ENCODE measurements at places on chromosomes 7 and 10.

GRCh38 chr7:137987968-137988367, 13.9 kb downstream of the CREB3L2 start:
- no peak for DNase-seq

DNA sequence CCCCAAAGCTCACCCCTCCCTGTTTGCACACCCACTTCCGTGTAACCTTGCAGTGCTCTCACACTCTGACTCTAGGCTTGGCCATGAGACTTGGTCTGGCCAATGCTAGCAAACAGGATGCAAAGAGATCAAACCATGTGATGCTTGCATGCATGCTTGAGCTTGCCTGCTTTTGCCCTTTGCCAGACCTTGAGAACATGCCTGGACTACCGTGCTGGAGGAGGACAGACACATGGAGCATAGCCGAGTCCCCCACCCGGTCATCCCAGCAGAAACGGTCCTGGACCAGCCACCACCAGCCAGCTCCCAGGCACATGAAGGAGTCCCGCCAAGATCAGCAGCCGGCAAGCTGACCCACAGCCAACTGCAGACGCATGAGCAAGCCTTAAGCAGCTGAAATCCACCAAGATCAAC, 23.4 kb downstream of the PYROXD2 start:
- DNase-seq, result no peak

DNA sequence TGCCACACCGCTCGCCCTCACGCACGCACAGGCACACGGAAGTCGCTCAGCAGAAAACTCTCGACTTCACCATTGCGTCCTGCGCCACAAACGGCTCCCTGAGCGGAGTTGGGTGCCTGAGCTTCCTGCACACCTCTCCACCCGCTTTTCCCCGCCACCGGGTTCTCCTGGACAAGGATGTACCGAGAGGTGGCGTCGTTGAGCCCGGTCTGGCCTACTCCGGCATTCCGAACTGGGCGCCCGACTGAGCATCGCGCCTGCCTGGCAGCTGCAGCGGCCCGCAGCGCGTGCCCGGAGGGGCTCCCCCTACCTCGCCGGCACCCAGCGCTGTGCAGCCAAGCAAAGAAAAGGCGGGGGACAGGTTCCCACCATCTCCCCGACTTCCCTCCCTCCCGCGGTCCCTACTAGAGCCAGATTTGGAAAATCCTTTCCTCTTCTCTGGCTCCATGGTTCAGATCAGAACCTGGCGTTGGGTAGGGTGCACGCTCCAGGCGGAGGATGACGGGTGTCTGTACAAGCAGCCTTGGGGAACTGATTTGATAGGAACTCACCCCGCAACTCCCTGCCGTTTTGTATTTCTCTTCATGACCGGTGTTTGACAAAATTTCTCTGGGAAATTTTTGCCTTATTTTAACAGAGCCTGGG, 1.7 kb downstream of the SORCS3 start:
- DNase-seq, result no peak

DNA sequence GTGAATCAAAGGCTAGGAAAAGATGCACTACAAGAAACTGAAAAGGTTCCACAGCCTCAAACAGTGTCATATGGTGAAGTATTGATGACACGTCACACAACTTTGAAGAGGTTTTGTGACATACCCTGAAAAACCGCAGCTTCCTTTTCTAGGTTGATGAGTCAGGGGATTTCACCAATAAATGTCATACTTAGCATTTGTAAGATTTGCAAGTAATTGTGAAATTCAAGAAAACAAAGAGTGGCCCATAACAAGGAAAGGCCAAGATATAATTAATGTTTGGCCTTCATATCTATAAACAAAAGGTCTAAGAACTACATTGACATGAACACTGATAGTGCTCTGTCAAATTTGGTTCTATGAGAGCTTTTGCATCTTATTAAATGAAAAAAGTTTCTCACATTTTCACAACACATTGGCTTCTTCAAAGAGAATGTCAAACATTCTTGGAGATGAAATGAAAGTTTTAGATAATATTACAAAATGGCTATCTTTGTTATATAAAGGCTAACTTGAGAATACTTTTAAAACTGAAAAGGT, 62.0 kb upstream of the NAMPT start:
- DNase-seq, result no peak

GRCh38 chr10:125538947-125539731, 143.8 kb downstream of the TEX36 start:
- DNase-seq, result no peak

DNA sequence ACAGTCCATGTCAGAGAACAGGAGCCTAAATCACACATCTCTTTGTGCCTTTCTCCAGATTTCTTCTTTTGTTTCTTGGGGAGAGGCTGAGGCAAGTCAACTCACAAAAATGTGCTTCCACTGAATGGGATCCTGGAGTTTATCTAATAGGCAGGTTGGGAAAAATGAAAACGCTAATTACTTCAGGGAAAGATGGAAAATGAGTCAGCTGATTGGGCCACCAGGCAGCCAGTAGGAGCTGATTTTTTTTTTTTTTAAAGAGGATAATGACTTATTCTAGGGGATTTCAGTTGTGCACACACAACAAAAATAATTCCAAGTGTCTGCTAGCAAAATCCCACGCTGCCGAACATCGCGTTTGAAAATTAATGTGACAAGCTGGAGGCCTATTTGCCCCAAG, 412.8 kb upstream of the ZMIZ1 start:
- DNase-seq, result no peak

GRCh38 chr10:131514454-131514853, 202.9 kb upstream of the TCERG1L start:
- DNase-seq, result no peak

GRCh38 chr10:122715576-122715975, 15.9 kb upstream of the C10orf120 start:
- DNase-seq, result no peak

GRCh38 chr7:125491137-125491536, 561.5 kb upstream of the POT1 start:
- no peak for DNase-seq

- no peak for DNase-seq
These were observed 84.3 kb upstream of the CACNA2D1 start for GRCh38 chr7:82527851-82528250.

DNA sequence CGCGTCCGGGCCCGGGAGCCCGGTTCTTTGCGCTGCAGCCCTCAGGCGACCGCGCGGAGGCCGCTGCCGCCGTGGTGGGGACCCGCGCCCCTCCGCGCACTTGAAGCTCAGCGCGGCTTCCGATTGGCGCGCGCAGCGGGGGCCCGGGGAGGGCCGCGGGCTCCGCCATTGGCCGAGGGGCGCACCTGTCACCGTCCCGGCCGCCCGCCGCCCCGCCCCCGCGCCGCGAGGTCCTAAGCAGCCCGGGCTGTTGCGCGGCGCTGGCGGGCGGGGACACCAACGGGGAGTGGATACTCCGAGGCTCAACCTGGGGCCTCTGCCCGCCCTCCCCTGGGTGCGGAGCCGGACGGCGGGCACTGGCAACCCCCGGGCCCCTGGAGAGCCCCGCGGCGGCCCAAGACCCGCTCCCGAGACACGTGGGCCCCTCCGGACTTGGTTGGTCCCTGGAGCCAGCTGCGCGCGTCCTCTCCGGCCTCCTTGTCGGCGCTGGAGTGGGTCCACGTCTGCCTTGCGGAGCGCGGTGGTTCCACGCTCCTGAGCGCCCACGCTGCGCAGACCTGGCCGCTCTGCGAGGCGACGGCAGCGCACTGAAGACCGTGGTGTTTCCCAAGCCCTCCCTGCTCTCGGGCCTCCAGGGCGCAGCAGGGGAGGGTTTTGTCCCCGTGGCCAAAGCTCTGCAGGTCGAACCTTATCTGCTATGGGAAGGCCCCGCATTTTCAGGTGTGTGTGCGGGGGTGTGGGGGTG, at the start of gene MNX1:
Gene MNX1, minus strand, starts transcription at position 76 of the 745 bp plus-strand sequence. CDS start 313 bp downstream, outside the sequence.
- DNase-seq, result no peak

DNA sequence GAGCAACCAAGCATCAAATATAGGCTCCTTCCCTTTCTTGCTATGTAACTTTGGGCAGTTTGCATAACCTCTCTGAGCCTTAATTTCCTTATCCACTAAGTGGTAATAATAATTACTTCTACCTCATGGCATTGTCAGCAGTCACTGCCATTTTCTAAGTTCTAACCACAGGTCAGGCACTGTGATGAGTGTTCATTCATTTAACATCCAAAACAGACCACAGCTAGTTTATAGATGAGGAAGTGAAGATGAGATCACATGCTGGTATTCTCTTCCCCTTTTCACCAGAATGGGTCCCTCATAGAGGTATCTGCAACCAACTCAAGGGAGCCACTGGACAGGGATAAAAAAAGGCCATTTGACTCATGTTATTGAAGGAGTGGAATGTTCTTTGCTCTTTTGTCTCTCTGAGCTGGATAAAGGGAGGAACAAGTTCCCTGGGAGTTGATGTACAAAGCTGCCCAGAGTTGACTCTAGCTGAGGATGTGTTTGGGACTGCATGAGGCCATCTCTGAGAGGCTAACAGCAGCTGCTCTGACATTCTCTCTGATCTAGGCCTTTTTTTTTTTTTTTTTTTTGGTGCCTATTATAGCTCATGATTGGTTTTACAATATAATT, 65.0 kb downstream of the DNAJC12 start:
- DNase-seq, result no peak

DNA sequence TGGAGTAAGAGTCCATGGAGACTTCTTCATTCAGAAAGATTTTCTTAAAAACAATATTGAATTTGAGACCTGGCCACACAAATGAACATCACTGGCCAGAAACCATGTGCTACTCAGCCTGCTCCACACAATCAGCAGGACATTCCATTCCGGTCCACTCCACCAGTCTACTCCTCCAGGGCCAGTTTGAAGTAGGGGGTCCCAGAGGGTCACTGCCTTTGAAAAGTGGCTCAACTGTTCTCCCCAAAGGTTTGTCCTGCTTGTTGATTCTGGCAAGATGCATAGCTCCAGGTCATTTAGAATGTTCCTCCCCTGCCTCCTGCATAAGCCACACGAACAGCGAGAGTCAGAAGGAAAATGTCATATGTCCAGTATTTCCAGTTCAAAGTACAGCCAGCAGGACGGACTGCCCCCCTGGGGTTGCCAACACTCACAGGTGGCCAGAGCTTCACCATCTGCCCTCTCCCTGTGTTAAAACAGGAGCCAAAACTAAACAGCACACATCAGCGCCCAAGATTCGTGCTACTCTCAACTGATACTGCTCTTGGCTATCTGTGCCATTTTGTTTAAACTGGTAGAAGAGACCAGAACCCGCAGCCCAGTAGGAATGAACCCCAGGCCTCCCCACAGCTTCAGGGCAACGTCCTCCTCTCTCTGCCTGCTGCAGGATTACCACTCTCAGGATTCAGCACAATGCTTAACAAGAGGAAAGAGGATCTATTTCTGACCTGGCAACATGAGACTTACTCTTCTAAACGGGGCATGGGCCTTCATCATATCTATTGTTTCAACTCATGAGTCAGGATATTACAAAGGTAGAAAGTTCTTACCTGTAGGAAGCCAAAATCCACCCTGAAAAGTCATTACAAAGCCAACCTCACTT, 11.3 kb downstream of the GRB10 start:
- DNase-seq, result no peak

DNA sequence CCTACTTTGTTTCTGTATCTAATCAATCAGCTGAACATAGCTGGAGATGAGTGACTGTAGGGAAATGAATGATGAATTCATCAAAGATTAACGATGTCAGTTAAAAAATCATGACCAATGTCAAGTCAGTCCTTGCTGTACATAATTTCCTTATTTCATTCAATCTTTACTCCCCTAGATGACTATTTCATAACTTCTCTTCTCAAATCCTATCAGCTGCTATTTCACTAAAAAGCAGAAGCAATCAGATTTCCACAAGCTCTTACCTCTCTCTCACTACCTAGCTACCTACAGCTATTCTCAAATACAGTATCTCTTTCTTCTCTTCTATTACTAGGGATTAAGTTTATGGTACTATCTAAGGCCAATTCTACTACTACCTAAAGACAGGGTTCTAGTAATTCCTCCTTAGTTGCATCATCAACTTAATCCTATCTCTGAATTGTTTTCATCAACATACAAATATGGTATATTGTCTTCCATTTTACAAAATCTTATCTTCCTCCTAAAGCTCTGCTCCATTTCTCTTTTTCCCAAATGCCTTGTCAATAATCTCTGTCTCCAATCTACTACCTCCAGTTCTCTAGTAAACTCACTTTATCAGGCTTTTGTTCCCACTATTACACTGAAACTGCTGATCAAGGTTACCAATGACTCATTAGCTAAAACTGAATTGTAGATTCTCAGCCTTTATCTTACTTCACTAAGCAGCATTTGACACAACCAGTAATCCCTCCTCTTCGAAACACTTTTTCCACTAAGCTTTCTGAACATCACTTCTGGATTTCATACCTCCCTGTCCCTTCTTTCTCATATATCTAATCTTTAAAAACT, 28.4 kb downstream of the JMJD1C start:
- no peak for DNase-seq

- DNase-seq, result no peak
These were observed 35.2 kb upstream of the MXI1 start for GRCh38 chr10:110172155-110172554.

DNA sequence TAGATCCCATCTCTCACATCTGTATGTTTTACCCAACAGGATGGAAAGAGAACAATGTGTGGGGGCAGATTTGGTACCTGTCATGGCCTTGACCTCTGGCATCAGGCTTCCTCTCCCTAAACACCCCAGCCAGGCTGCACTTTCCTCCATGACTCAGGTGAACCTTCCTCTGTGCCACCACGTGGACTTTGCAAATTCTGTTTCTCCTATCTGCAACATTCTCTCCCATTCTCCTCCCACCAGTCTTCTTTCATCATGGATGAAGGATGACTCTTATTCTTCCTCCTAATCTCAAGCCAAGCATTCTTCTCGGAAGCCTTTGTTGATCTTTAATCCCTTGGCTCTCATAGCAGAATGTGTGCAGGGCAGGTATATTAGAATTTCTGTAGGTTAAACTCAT, 355.4 kb downstream of the KCNMA1 start:
- no peak for DNase-seq

GRCh38 chr10:3210251-3210877, 37.8 kb upstream of the PITRM1 start:
- DNase-seq, result no peak

DNA sequence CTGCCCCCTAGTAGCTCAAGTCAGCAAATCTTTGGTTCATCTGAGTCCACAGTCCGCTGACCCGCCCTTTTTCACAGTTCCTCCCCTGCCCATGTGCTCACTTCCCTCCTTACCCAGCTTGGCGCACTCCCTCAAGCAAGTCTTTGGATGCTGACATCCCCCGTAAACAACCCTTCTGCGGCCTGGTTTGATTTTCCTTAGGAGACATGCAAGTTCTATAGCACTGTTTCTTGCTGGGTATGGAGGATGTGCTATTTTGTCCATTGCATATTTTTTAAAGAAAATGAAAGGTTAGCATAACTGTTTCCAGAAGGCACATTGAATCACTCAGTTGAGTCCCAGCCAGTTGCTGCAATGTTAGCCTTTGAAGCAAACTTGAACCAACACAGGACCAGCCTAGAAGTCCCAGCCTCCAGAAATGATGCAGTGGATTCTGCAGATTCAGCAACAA, 38.2 kb downstream of the HTRA1 start:
- no peak for DNase-seq

DNA sequence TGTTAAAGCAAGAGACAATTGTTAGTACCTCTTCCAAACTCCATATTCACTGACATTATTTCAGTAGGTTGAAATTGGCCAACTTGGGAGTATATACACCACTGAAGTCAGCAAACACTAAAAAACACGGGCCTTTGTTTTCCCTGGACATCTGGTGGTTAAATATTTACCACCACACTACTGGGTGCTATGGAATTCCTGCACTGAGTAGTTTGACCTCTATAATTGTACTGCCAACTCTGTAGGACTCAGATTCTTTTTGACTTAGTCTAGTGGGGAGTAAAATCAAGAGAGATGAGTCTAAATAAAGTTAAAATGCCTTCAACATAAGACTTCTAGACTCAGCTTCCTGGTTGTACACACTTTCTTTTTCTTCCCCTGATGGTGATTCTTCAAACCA, 41.3 kb upstream of the TES start:
- no peak for DNase-seq

All from cortex of kidney (tissue), 1 donor.